Activated CD4-positive, alpha-beta T cell treated with anti-CD3 and anti-CD28 coated beads, Interleukin-2, Interleukin-4, amounts not matched to agents 100 ng/mL and 50 ng/mL, durations not matched to agents 16 hours and 8 hours (primary cell): ENCODE measurements at places on chromosomes 1 and 21.

GRCh38 chr1:60114745-60115318 is 41.3 kb upstream of the C1orf87 start:
- DNase-seq: no peak

DNA sequence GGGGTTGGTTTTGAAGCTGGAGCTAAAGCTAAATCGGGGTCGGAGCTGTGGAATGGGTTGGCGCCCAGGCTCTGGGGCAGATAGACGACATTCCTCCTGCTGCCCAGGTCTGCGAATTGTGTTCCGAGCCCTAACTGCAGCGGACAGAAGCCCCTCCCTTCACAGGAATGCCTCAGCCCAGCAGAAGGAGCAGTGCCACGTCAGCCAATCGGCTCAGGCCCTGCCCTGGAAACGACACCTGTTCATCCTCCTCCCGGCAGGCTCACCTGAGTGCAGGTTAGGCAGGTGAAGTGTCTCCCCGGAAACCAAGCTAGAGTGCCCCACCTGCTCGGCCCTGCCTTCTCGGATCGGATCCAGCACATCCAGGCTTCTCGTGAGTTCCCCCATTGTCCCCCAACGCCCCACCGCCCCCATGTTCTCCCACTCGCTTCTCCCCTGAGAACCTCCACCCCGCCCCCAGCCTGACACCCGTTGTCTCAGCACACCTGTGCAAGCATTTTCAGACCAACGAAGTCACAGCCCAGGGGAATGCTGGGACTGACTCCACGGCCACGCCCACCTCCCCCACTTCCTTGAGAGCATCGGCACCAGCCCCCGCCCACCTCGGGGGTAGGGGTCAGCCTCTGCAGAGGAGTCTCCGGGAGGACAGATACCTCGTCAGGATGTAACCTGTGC is 775 bp downstream of the TMEM125 start:
- DNase-seq: no peak

- DNase-seq: no peak
Observed at GRCh38 chr1:201594575-201595245, 55.8 kb downstream of the NAV1 start.

- no peak for DNase-seq
Observed at GRCh38 chr1:151723726-151724370, 2.5 kb downstream of the RIIAD1 start.

DNA sequence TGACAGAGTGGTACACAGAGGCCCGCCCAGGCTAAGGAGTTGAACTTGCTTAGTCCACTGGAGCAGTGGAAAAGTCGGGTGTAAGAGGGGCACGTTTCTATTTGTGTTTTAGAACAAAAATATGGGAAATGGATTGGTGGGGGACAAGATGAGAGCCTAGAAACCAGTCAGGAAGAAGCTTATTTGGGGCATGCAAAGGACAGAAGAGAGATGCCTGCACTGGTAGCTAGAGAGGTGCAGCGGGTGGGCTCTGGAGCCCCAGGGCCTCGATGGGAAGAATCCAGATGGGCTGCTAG is 1.2 kb upstream of the LIN9 start:
- no peak for DNase-seq

DNA sequence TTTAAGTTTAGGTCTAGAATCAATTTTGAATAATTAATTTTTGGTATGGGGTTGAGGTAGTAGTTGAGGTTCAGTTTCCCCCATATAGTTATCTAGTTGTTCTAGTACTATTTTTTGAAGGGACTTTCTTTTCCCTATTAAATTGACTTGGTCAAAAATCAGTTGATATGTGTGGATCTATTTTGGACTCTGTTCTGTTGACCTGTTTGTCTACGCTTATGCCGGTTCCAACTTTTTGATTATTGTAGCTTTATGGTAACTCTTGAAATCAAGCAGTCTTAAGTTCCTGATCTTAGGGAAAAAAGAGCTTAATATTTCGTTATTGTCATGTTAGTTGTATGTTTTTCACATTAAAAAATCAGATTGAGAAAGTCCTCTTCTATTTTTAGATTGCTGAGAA is 60.7 kb downstream of the FOXD2 start:
- DNase-seq: no peak

DNA sequence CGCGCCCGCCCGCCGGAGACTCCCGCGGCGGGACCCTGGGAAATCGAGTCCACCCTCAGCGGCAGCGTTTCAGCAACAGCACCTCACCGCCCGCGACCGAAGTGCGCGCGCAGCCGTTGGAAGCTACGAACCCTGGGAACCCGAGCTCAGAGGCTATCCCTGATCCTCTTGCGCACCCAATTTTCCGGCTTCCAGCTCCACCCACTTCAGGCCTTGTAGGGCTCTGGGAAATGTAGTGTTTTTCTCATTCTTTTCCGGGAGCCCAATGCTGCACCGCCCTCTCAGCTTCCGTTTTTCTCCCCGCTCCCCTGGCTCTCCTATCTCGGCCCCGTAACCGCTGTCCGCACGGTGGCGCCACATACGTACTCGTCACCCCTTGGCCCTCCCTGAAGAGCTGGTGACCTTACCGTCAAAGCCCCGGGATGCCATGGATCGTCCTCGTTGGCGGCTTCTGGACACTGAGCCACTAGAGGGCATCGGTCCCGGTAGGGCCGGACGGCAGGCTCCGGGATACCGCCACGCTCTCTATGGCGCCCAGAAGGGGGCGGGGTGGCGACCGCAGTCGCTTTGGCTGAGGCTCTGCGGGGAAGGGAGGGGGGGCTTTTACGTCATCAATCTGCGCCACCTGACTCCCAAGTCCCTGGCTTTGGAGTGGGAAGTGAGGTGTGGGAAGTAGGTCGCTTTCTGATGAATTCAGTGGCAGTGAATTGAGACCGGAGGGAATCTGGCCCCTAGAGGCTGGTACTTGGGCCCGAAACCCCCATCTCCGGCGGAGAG is at the start of the genes ODR4 and TPR:
ODR4 (plus strand) TSS at position 687 of the 777 bp plus-strand sequence. CDS start 3,948 bp downstream, outside the sequence.
TPR (minus strand) TSS at position 102 of the 777 bp plus-strand sequence. CDS start 225 bp downstream, outside the sequence.
- peak; percentile 98 for DNase-seq

- DNase-seq: peak; percentile 74
Observed at GRCh38 chr1:156356875-156357534, 12.0 kb upstream of the RHBG start.

- DNase-seq: no peak
Observed at GRCh38 chr1:2050461-2050792, 216 bp downstream of the PRKCZ start.
